HFFc6 (cell line): ENCODE measurements at places on chromosomes 2 and 18. TPM values are rescaled to one million over a fixed set of nuclear protein-coding genes. Genes with fewer than 3 reads are reported as not detected.

GRCh38 chr2:119190321-119191111 lies 32.0 kb upstream of the C1QL2 start:
- no peak for DNase-seq

- DNase-seq, result peak; percentile 93
Measured at GRCh38 chr2:234679741-234680687, 183.1 kb upstream of the ARL4C start.

The FIGN gene
- total RNA-seq, result 1.3 and 3.2 TPM in 2 replicates

DNA sequence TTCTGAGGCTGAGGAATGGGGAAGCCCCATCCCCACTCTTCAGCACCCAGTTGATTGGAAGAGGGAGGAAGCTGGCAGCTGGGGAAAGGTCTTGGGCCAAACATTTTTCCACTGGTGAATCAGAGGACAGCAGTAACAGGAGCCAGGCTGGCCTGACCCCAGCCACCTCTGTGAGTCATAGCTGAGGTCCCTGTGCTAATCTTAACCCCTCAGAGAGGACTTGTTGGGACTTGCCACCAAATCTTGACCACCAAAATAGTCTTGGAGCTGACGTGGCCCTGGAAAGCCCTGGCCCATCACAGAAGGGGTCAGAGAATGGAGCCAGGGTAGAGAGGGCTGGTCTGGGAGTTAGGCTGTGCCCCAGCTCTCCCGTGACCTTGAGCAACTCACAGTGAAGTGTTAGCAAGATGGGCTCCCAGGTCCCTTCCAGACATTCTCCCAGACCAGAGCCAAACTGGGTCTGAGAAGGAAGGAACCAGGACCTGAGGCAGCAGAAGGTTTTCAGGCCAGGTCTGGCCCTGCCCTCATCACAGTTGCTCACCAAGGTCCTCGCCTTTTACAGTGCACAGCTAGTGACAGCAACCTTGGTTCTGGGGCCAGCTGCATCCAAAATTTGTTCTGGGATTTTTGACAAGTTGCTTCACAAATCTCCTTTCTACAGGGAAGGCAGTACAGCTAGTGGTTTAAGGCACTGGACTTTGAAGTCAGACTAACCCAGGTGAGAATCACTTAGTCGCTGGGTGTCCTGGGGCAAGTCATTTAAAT lies 266.6 kb downstream of the CYP26B1 start:
- peak; percentile 62 for DNase-seq

The RAB27B gene
- total RNA-seq, result 0.75 to 2.3 TPM (median 1.7 TPM) in 3 replicates

The KATNAL2 gene
- total RNA-seq, result 0.54 and 0.76 TPM in 2 replicates

The UGT1A10 gene
- not detected in 3 replicates for total RNA-seq

DNA sequence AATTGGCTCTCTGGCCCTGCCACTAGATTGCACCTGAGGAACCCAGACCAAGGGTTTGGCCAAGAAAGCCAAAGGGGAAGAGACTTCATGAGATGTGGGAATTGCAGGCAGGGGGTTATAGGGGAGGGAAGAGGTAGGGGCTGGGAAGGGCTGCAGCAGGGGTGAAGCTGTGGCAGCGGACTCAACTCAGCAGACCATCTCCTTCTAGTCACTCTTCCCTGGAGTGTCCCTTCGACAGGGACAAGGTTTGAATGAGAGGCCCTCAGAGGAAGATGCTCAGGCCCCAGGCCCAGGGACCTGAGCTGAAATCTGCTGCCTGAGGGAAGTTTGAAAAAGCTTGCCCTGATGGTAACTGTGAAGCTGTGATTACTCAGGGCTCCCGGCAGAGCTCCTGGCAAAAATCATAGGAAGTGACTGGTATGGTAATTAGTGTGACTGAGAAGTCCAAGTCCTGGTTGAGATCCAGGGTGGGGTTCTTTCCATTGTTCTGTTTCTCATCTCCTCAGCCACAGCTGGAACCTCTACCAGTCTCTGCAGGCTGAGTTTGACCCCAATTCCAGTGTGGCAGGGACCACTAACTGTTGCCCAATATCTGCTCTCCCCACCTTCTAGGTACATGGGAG lies 300.9 kb downstream of the CYP26B1 start:
- peak; percentile 62 for DNase-seq

- no peak for DNase-seq
Measured at GRCh38 chr18:4870177-4870773, 326.8 kb downstream of the AKAIN1 start.

- DNase-seq, result no peak
Measured at GRCh38 chr2:135965756-135966155, 19.7 kb downstream of the DARS1 start.

GRCh38 chr2:52964916-52965530 lies 802.6 kb upstream of the CHAC2 start:
- no peak for DNase-seq

DNA sequence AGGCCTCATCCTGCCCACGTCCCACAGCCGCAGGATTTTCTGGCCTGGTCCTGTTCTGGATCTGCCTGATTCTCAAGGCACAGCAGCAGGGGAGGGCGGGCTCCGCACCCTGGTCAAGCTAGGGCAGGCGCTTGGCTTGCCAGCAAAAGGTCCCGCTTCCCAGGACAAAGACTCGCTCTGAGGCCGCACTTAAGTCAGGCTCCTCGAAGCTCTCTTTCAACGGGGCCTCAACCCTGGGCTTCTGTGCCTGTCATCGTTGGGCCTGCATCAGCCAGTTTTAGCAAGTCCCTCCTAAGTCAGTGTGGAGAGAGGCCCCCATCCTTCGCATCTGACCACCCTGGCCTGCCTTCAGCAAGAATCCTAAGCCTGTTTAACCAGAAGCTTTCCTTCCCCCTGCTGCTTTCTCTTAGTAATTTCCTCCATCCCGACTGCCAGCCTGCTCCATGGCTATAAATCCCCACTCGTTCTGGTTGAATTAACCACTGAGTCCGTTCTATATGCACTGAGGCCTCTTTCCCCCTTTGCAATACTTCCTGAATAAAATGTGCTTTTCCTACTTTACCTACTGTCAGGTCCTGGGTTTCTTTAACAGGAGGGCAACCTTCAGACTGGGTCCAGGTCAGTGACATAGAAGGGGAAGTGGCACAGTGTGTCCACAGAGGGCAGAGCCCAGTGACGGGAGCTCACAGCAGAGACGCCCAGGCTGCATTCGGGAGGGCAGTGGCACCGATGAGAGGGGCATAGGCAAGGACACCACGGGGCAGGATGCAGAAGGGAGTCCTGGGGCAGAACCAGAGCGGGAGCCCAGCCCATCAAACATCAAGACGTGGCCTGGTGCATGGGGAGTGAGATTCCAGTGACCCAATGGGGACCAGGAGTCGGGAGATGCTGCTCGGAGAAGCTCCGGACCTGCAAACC lies 62.7 kb downstream of the SP110 start:
- DNase-seq, result no peak

GRCh38 chr2:223363085-223363484 lies 239.1 kb downstream of the SCG2 start:
- no peak for DNase-seq

The REG1B gene
- total RNA-seq, result not detected in 3 replicates

- no peak for DNase-seq
Measured at GRCh38 chr2:145325485-145325884, 805.6 kb upstream of the ZEB2 start.

GRCh38 chr2:25310709-25310964 lies 31.1 kb downstream of the DNMT3A start:
- DNase-seq, result no peak
